ENCODE measurements at places on chromosomes 7 and 10.

DNA sequence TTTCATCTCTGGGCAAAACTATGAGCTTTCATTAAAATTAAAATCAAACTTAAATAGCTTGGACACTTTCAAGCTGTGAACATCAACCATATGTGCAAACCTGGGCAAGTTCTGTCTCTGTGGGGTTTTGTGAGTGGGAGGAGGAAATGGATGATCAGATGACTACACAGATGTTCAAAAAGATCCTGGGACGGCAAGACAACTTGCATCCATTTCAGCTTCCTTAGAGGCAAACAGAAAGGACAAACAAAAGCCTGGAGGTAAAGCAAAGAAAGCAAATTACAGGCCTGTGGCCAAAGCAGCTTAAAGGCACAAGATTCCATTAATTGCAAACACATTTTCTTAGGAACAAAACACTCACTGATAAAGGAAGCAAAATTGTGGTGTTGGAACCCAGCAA, 222.2 kb downstream of the NEBL start:
- no peak for DNase-seq

DNA sequence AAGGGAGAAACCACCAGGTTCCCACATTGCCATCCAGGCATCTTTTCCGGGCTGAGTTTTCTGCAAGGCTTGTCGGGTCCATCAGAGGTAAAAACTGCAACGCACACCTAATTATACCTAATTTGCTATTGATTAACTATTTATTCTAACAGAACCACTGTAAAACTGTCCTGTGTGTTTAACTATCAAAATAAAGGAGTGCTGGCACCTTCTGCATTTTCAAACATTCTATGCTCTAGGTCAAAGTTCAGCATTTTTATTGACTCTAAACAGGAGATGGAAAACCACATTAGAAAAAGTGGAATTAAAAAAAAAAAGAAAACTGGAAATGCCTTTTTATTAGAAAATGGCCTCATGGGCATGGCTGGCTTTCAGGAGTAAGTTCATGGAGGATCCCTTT, 82.0 kb downstream of the ADARB2 start:
- DNase-seq, result no peak

- DNase-seq, result no peak
Observed at GRCh38 chr7:158369290-158369689, 218.3 kb downstream of the PTPRN2 start.

DNA sequence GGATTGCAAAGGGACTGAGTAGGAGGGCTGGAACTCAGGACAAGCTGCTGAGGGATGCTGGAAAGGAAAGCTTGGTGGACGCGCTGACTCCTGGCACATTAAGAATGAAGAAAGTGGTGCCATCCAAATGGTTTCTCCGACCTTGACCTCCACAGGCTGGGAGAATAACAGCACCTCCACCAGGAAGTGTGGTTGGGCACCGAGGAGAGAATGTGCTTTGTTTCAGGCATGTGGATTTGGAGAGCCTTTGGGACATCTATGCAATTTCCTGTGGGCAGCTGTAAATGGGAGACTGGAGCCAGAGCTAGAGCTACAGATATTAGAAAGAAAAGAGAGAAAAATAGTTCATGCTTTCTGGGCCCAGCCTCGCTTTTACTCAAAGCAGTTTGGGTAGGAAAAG, 29.8 kb upstream of the HABP2 start:
- no peak for DNase-seq

- no peak for DNase-seq
Observed at GRCh38 chr7:22121702-22122474, 176.2 kb upstream of the CDCA7L start.

DNA sequence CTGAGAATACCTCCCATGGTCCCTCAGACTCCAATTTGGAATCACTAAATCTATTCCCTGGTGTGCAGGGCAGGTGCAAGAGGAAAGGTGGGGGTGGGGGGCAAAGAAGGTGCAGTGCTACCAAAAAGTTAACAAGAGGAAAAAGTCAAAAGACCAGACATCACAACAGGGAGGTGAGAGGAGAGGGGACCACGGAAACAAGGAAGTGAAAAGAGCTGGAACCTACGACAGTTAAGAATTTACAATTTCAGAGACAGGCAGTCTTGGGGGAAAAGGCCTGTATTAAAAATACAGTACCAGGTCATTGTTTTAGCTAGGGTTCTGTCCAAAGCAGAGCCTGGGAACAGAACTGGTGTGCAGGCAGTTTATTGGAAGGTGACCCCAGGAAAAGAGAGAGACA, 14.6 kb downstream of the ITGB1 start:
- no peak for DNase-seq

DNA sequence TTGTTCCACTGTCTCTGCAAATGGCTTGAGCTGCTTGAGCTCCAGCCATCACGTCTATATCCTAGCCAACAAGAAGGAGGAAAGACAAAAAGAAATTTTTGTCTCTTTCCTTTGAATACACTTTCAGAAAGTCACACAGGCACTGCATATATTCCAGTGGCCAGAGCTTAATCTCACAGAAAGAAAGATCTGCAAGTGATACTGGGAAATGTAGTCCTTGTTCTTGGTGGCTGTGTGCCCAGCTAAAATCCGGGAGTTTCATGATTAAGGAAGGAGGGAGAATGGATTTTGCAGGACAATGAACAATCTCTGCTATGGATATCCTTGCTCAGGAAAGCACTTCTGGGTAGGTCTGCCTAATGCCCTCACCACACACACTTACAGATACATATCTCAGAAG, 19.5 kb upstream of the DLG5 start:
- DNase-seq, result no peak

DNA sequence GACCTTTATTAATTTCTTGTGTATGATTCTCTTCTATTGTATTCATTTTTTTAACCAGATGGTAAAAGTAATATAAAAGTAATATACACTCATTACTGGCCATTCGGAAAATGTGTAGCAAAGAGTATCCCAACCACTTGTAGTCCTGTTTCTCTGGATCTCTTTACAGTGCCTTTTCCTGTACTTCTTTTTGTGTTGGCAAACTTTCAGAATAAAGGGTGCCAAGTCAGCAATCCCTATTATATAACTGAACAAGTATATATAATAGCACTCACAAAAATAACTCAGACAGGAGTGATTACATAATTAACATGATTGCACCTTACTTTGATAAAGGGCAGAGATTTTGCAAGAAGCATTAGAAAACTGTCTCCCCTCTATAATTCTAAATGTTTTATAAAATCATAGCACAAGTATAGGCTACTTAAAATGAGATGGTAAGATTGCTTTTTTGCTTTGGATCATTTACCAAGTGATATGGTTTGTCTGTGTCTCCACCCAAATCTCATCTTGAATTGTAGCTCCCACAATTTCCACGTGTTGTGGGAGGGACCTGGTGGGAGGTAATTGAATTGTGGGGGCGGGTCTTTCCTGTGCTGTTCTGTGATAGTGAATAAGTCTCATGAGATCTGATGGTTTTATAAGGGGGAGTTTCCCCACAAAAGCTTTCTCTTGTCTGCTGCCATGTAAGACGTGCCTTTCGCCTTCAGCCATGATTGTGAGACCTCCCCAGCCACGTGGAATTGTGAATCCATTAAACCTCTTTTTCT, 41.5 kb upstream of the EPC1 start:
- no peak for DNase-seq
